ENCODE measurements at places on chromosomes 12 and 14.

GRCh38 chr12:18723752-18724151, 14.1 kb downstream of the PLCZ1 start:
- no peak for DNase-seq

GRCh38 chr12:121748571-121749265, 36.2 kb downstream of the TMEM120B start:
- no peak for DNase-seq

- no peak for DNase-seq
Measured at GRCh38 chr14:105947599-105947998, 421.2 kb downstream of the TMEM121 start.

DNA sequence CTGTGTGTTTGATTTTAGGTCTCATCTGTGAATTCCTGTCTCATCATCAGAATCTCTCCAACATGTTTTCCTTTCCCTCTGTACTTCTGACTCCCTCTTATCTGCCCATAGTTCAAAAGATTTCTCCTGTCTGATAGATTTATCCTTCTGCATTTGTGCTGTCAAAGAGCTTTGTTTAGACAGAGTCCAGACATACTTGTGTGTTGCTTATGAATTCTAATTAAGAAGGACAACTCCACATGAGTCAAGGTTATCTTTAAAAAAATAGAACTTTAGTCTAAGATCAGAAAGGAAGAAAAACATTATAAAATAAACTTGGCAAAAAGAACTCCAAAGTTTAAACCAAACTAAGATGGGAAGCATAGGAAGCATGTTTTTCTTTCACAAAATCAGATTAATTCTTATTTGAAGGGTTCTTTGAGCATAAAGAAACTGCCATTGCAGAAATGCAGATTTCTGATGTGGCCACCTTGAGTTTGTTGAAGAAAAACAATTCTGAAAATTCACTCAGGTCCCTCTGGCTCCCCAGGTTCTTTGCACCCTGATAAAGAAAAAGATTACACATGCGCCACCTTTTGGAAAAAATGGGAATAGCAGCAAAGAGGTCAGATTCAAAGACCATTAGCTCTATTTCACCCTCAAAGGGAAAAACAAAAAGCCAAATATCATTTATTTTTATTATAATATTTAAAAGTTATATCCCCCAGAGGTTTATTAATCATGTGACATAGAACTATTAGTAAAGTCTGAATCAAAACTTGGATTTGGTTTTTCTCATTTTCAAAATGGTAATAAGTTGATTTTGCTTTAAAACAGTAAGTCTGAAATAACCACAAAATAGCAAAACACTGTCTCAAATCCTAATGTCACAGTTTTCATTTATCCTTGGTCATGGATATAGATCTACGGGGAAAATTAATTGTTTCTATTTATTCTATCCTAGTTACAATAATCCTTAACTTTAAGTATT, 143.7 kb upstream of the DCN start:
- peak; percentile 21 for DNase-seq

GRCh38 chr14:58560208-58560607, 77.6 kb upstream of the DACT1 start:
- DNase-seq, result no peak

DNA sequence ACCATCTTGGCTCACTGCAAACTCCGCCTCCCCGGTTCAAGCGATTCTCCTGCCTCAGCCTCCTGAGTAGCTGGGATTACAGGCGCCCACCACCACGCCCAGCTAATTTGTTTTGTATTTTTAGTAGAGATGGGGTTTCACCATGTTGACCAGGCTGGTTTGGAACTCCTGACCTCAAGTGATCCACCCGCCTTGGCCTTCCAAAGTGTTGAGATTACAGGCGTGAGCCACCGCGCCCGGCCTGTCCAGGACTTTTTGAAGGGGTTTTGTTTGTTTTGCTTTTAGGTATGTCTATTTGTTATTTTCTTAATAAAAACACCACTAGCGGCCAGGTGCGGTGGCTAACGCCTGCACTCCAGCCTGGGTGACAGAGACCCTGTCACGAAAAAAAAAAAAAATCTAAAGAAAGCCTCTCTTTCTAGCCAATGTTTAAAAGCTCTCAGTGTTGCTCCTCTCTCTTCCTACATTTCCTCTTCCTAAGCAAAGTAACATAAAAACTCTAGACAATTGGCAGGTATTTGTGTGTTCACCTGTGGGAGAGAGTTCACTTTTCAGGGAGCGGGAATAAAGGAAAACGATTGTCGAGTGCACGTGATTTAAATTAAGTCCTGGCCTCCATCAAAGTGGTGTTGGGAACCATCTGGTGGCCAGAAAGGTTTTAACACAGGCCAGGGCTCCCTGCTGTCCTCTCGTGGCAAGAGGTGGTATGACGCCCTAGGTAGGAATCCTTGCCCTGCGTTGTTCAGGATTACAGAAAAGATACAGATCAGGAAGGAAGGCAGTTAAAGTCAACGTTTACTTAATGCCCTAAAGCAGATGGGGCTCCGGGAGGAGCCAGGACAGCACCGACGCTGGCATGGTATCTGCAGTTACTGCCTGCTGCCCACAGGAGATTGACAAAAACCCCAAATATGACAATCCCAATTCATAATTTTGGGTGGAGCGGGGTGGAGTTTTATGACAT, 36.2 kb upstream of the ATP23 start:
- peak; percentile 78 for DNase-seq

DNA sequence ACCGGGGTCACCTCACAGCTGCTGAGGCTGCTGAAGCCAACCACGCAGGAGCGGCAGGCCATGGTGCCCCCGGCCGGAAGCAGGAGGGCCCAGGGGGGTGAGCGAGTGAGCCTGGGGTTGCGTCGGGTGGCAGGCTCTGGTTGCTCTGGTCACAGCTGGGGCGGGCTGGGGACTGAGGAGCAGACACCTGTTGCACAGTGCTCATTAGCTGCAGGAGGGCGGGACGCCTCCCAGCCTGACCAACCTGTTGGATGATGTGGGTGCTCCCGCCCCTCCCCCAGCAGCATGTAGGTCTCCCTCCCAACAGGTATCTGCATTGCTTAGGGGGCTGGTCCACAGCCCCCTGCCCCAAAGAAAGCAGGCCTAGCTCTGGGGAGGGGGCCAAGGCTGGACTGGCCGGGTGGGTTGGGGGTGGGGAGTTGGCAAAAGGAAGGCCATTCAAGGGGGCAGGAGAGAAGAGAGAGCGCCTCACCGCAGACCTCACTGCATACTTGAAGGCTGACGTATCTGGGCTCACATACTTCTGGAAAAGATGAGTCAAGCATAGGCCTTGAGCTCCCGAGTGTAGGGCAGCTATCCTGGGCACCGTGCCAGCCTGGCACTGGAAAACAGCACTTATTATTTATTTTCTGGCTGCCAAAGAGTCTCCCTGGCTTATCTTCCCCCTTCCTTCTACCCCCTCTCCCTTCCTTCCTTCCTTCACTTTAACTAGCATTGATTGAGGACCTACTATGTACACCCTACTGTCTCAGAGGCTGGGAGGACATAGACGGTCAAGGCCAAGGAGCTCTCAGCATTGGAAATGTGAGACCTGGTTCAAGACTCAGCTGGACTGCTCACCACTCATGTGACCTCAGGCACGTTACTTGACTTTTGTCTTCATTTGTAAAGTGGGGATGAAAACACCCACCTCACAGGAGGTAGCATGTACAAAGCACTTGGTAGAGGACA, at the start of gene KRT80:
KRT80 (minus strand) TSS at position 174 of the 951 bp plus-strand sequence; CDS start at position 62, 112 bp downstream.
- no peak for DNase-seq

DNA sequence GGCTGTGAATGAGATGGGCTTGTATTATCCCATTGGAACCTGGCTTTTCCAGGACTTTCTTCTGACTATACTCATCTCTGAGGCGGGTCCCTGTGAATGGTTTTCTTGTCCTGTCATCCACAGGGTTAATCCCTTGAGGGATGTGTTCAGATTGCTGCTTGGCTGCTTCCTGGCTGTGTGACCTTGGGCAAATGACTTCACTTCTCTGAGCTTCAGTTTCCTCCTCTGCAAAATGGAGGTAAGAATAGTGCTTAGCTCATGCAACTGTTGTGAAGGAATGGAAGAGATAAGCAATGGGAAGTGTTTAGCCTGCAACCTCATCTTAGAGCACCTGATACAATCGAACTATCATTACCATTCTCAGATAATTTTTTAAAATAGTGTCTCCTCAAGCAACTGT, 32.1 kb upstream of the PPP1CC start:
- DNase-seq, result no peak

- DNase-seq, result no peak
Measured at GRCh38 chr12:109890620-109891170, 9.4 kb upstream of the TCHP start.

GRCh38 chr14:75702122-75702521, 41.1 kb downstream of the TTLL5 start:
- no peak for DNase-seq

GRCh38 chr12:68481181-68481941, 129.3 kb upstream of the RAP1B start:
- no peak for DNase-seq

DNA sequence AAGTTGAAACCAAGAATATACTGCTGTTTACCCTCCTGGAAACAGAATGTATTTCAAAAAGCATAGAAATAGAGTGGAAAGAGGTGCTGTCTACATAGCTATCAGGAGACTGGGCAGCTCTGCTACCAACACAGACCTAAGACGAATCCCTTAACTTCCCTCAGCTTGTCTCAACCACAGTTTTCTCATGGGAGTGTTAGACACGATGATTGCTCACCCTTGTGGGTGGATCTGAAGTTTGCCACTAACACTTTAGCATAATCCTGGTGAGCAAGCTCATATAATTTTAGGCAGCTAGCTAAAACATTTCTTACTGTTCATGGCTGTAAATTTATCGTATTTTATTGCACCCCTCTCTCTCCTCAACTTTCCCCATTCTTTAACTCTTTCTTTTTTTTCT, 38.5 kb downstream of the C12orf75 start:
- DNase-seq, result no peak
